Epithelial cell of proximal tubule (primary cell): ENCODE measurements at places on chromosomes 5 and 9. TPM values are rescaled to one million over a fixed set of nuclear protein-coding genes. Genes with fewer than 3 reads are reported as not detected.

GRCh38 chr5:177371120-177372033 lies 12.9 kb upstream of the SLC34A1 start:
- no peak for DNase-seq

- no peak for DNase-seq
Measured at GRCh38 chr9:87707805-87708506, 18.0 kb upstream of the CTSL start.

- no peak for DNase-seq
Measured at GRCh38 chr5:167271081-167271480, 1020.4 kb upstream of the WWC1 start.

GRCh38 chr9:122265149-122265915 lies 650 bp downstream of the MRRF start:
- DNase-seq, result no peak

Gene FBLL1
- total RNA-seq, result 0.80 TPM in 1 of 2 replicates, not detected in the other
